ENCODE measurements at places on chromosomes 4 and X. TPM values are rescaled to one million over a fixed set of nuclear protein-coding genes. Genes with fewer than 3 reads are reported as not detected.

DNA sequence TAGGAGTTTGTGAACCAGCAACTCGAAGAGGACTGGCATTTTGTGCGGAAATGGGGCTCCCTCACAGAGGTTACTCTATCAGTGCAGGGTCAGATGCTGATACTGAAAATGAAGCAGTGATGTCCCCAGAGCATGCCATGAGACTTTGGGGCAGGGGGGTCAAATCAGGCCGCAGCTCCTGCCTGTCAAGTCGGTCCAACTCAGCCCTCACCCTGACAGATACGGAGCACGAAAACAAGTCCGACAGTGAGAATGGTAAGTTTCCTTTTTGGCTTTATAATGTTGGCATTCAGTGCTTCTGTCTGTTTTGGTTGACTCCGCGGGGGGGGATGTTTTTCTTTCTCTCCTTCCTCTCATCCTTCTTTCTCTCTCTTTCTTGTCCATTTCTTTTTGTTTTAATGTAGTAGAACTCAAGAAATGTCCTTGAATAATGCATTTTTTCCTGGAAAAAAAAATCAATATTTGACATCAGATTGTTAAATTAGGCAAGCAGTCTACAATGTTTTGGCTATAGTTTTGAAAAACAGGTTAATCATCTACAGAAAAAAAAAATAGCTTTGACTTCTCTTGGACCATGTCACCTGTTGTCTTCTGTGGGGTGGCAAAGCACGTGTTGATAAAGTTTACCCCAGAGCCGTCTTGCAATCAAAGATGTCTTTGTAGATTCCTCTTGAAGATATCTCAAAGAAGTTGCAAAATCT, 103.6 kb downstream of the TENM3 start:
- DNase-seq, result no peak
- H3K27me3 ChIP-seq, result no peaks in the 10 kb centered on the region
- H3K4me1 ChIP-seq, result peaks cover 26% of the 10 kb centered on the region
- no peak overlapping the region for H3K4me3 ChIP-seq
- H3K36me3 ChIP-seq, result no peaks in the 10 kb centered on the region
- no peak overlapping the region for H3K27ac ChIP-seq

DNA sequence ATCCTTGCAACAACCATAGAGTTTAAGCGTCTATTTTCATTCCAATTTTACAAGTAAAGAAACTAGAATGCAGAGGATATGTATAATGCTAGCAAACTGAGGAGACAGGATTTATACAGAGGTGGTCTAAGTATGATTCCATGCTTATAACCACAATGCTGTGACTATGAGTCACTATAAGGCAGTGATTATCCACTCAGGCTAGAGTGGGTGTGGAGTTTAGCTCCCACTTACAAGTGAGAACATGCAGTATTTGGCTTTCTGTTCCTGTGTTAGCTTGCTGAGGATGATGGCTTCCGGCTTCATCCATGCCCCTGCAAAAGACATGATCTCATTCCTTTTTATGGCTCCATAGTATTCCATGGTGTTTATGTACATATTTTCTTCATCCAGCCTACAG, 41.6 kb upstream of the EDA2R start:
- no peaks in the 10 kb centered on the region for H3K36me3 ChIP-seq
- no peak overlapping the region for H3K4me3 ChIP-seq
- H3K4me1 ChIP-seq, result peaks cover 4% of the 10 kb centered on the region
- H3K27me3 ChIP-seq, result no peaks in the 10 kb centered on the region
- H3K27ac ChIP-seq, result no peak overlapping the region
- no peak for DNase-seq

DNA sequence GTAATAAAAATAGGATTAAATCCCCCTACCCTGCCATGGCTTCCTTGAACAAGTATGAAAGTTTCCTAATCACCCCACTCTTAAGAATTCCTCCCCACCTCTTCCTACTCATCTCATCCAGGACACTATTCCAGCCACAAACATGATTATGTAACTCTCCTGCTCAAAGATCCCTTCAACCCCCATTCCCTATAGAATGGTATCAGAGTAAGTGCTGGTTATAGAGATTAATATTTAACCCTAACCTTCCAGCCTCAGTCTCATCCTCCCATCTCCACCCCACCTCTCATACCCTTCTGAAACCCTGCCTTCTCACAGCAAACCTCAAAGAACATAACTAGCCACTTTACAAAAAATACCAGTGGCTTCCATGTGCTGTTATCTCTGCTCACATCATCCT, 155.1 kb downstream of the PPP3CA start:
- no peak overlapping the region for H3K4me3 ChIP-seq
- DNase-seq, result no peak
- no peak overlapping the region for H3K27ac ChIP-seq

The WDR17 gene
- total RNA-seq, result 4.3 TPM

- H3K4me1 ChIP-seq, result no peaks in the 10 kb centered on the region
These were observed 37.4 kb downstream of the SCD5 start for GRCh38 chr4:82761229-82761628.

DNA sequence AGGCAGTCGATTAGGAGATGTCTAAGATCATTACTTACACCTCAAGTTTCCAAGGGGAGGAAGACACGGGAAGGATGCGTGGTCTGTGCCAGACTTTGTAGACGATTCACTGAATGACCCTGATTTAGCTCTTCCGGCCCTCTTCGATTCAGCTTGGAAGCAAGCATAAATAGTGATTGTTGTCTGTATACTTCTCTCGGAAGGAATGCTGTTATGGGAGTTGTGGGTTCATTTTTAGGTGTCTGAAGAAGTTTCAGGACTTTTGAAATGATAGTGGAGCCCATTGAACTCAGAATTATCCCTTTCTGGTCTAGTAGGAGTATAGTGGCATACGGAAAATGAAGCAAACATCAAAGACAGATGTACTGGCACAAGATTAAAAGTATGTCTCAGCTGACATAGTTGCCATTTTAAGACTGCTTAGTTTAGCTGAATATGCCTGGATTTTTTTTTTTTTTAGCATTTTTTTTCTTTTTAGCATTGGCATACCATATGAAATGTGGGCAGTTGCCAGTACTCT, 1.0 kb upstream of the ANKRD17 start:
- H3K4me3 ChIP-seq, result peak overlapping the region; percentile 82
- H3K27ac ChIP-seq, result peak overlapping the region; percentile 98
- H3K4me1 ChIP-seq, result peaks cover 16% of the 10 kb centered on the region
- no peaks in the 10 kb centered on the region for H3K36me3 ChIP-seq
- peak; percentile 21 for DNase-seq
- H3K27me3 ChIP-seq, result no peaks in the 10 kb centered on the region

GRCh38 chr4:26490111-26490959, at the start of gene CCKAR:
CCKAR (minus strand) TSS chr4:26490484; CDS start chr4:26490267, 217 bp downstream.
- peak; percentile 11 for DNase-seq
- H3K27ac ChIP-seq, result no peak within 1 kb of the TSS
- peaks cover 6% of the 10 kb centered on the region for H3K36me3 ChIP-seq
- H3K27me3 ChIP-seq, result no peaks in the 10 kb centered on the region
- H3K4me1 ChIP-seq, result no peaks in the 10 kb centered on the region

DNA sequence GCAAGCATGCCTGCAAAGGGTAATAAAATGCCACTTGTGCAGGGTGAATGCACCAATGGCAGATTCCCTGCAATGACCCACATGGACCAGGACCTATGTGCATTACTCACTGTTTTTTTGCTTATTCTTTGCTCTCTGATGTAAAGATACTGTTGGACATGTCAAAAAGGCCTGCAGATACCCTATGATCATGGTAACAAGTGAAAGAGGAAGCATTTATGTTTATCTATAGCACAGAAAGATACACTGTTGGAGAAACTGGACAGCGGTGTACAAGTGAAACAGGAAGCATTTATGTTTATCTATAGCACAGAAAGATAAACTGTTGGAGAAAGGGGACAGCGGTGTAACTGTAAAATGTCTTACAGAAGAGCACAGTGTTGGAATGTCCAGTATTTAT, 127.5 kb downstream of the PAPSS1 start:
- no peaks in the 10 kb centered on the region for H3K4me1 ChIP-seq
- no peaks in the 10 kb centered on the region for H3K27me3 ChIP-seq
- H3K4me3 ChIP-seq, result no peak overlapping the region
- peaks cover 10% of the 10 kb centered on the region for H3K36me3 ChIP-seq

- no peak overlapping the region for H3K4me3 ChIP-seq
- H3K27me3 ChIP-seq, result no peaks in the 10 kb centered on the region
- H3K4me1 ChIP-seq, result no peaks in the 10 kb centered on the region
- H3K27ac ChIP-seq, result no peak overlapping the region
- H3K36me3 ChIP-seq, result no peaks in the 10 kb centered on the region
These were observed 972.3 kb downstream of the PCDH7 start for GRCh38 chr4:31692399-31692940.

The HHIP gene
- 2.5 TPM for total RNA-seq

GRCh38 chr4:58050439-58050838, 940.3 kb upstream of the IGFBP7 start:
- H3K4me1 ChIP-seq, result no peaks in the 10 kb centered on the region
- no peak overlapping the region for H3K4me3 ChIP-seq
- H3K36me3 ChIP-seq, result no peaks in the 10 kb centered on the region
- no peaks in the 10 kb centered on the region for H3K27me3 ChIP-seq

The GLRA3 gene
- total RNA-seq, result not detected

DNA sequence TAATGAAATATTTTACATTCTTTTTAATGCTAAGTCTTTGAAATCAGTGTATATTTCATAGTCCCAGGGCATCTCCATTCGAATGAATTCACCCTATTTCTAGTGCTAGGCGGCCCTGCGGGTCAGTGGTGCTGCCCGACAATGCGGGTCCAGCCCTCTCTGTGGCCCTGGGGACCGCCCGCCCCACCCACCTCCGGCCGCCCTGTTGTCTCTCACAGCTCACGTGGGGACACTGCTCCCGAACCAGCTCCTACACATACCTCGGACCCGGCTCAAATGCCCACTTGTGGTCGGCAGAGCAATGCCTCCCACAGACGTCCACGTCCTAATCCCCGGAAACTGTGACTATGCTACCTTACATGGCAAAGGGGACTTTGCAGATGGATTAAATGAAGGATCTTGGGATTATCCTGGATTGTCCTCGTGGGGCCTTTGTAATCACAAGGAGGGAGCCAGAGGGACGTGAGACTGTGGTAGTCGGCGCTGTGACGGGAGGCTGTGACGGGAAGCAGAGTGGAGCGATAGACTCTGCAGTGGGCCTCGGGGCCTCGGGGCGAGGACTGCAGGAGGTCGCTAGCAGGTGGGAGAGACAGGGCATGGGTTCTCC, 92.3 kb upstream of the PSAPL1 start:
- H3K27ac ChIP-seq, result no peak overlapping the region
- H3K36me3 ChIP-seq, result no peaks in the 10 kb centered on the region
- peaks cover 6% of the 10 kb centered on the region for H3K4me1 ChIP-seq
- no peak for DNase-seq
- H3K27me3 ChIP-seq, result no peaks in the 10 kb centered on the region
- H3K4me3 ChIP-seq, result no peak overlapping the region

DNA sequence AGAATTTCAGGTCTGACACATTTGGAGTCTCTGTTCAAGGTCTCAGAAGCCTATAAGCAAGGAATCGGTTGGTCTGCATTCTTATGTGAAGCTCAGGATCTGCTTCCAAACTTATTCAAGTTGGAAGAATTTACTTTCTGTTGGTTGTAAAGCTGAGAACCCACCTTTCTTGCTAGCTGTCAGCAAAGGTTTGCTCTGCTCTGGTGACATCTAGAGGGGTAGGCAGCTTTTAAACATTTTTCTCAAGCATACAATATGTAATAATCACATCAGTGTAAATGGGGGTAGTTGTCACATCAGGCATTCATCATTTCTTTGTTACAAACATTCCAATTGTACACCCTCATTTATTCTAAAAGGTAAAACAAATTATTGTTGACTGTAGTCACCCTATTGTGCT, 935.2 kb downstream of the TRAM1L1 start:
- no peak for DNase-seq
- peaks cover 12% of the 10 kb centered on the region for H3K4me1 ChIP-seq
- H3K4me3 ChIP-seq, result no peak overlapping the region
- no peak overlapping the region for H3K27ac ChIP-seq
- no peaks in the 10 kb centered on the region for H3K36me3 ChIP-seq

GRCh38 chr4:886244-886643, 45.9 kb downstream of the GAK start:
- no peaks in the 10 kb centered on the region for H3K4me1 ChIP-seq
- no peaks in the 10 kb centered on the region for H3K27me3 ChIP-seq
- DNase-seq, result no peak
- H3K27ac ChIP-seq, result no peak overlapping the region
